ENCODE measurements at places on chromosomes 6 and 20.

- no peak for DNase-seq
Measured at GRCh38 chr6:5510331-5511133, 249.2 kb downstream of the FARS2 start.

GRCh38 chr6:23031986-23032385, 462.6 kb downstream of the HDGFL1 start:
- DNase-seq: no peak

- no peak for DNase-seq
Measured at GRCh38 chr6:56922645-56923044, 32.3 kb upstream of the BEND6 start.

- DNase-seq: no peak
Measured at GRCh38 chr6:11730641-11731040, 48.0 kb downstream of the ADTRP start.

DNA sequence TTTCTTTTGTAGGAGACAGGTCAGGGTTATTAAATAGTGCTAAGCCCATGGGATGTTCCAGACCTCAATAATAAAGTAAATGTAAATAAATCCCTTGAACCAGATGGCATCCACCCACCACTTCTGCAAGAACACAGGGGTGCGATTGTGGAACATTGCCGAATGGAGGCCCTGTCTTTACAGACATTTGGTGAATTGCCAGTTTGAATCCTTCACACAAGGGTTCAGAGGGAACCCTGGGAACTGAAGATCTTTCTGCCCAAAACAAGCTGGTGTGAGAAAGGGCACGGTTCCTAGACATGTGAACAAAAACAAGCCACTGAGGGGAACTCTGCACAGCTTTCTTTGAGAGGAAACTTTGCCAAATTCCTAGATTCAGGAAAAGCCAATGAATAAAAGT, 30.2 kb upstream of the RNF8 start:
- peak; percentile 76 for DNase-seq

DNA sequence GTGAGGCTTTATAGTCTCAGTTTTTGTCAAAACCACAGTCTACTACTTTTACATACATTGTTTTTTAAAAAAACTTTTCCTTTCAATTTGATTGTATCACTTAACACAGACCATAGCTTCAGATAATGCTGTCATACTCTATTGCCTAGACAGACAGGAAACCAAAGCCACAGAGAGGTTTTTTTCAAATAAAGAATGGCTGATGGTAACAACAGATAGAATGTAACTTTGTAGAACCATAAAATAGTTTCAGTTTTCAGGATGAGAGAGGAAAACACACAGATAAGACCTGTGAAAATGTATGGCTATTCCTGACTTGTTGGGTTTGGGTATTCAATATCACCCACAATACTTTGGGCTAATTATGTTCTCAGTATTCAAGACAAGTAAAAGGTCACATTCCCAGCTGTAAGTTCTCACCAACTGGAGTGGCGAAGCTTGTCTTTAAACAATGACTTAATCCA, 94.0 kb downstream of the ADGRG6 start:
- DNase-seq: no peak

- DNase-seq: no peak
Measured at GRCh38 chr6:107670792-107671199, 153.3 kb downstream of the SCML4 start.

DNA sequence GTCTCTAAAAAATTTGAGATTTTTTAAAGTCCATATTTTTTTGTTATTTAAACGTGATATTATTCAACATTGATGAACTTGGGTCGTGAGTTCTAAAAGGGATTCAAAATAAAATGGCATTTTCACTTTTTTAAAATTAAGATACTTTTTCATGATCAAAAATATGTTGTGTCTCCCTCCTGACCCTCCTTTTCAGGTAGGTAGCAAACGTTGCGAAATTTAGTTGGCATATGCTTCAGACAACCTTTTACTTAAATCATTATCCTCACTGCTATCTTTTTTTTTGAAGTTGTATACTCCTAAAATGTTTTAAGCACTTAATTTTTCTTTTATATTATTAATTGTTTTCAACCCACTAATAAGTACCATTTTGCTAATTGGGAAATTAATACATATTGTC, 133.5 kb downstream of the ARHGAP18 start:
- no peak for DNase-seq

- no peak for DNase-seq
Measured at GRCh38 chr20:41510847-41511450, 107.2 kb downstream of the CHD6 start.

GRCh38 chr6:166955121-166955864, 1.1 kb downstream of the RNASET2 start:
- no peak for DNase-seq

GRCh38 chr6:16140607-16141006, 11.7 kb downstream of the MYLIP start:
- DNase-seq: peak; percentile 47

GRCh38 chr6:168683621-168684020, 242.6 kb downstream of the SMOC2 start:
- DNase-seq: peak; percentile 94

DNA sequence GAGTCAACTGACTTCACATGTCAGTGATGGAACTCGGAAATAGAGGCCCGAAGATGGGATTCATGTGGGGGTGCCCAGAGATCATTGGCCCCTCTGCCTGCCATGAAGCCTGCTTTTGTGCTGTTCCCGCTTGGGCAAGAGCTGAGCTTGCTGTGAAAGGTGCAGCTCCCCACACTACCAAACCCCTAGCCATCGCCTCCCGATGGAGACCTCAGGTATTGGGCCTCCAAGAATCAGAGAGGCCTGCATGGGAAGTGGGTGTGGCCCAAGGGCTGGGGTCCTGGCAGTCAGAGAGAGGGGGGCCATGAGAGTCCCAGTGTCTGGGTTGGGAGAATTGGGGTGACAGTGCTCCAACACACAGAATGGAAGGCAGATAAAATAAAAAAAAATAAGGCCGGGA, 160.9 kb downstream of the SOD2 start:
- no peak for DNase-seq

DNA sequence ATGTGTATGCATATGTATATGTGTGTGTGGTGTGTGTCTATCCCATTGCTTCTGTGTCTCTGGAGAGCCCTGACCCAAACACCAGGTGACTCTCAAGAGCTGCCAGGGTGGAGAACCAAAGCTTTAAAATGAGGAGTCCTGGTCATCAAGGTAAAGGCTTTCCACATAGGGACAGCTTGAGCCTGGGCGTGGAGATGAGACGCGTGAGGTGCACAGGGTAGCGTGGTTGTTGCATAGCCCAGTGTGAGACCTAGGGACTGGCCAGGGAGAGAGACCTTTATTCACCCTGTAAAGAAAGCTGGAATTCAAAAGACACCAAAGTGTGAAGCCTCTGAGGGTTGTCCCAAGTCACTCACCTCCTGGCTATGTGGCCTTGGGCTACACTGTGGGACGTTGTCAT, 149.1 kb downstream of the SYCP2 start:
- DNase-seq: no peak

- no peak for DNase-seq
Measured at GRCh38 chr20:3010985-3011723, 32.3 kb upstream of the GNRH2 start.

DNA sequence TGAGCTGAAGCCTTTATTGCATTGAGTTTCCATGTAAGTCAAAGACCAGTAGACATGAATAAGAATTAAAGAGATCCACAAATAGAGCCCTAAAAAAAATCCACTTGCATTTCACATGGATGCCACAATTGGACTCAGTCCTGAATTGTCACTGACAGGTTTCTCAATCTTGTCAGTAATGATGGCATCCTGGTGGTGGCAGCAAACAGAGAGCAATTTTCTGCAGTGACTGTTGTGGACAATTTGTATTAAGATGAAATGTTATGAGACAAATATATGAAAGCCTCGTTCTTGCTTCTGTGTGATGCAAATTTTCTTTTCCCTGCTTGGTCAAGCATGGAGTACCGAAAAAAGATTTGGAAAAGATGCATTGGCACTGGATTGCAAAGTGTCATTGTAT, 278.9 kb downstream of the SAMD5 start:
- no peak for DNase-seq

- peak; percentile 27 for DNase-seq
Measured at GRCh38 chr6:6006428-6007365, at the start of gene NRN1. NRN1 (minus strand) TSS chr6:6006925; CDS start chr6:6006749, 176 bp downstream.

- no peak for DNase-seq
Measured at GRCh38 chr6:98605705-98606104, 228.7 kb upstream of the POU3F2 start.

DNA sequence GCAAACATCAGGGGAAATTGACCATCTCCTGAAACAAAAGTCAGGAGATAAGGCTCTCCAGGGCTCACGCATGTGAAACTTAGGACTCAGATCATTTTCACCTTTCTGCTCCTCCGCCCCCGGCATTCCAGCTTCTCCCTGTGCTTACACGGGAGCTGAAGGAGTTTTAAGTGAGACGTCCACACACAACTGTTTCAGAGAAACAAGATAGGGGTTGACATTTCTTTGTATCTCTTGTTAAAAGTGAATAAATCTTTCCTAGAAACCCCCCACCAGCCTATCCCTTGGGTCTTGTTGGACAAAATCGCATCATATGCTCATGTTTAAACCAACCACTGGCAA, 46.1 kb downstream of the FAM50B start:
- DNase-seq: no peak

DNA sequence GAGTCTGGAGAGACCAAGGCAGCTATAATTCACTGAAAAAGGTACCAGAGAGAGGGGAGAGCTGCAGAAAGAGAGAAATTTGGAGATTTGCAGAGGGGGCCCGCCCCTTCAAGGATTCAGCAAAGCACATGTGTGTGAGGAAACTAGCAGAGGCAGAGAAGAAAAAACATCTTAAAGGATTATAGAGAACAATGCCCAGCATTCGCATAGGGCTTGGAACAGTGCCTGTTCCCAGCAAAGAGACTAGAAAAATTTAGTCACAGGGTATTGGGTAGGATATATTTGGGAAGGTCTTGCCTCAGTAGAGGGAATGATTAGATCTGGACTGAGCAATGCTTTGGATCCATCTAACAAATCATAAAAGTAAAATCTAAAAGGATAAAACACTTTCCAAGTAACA, 44.0 kb downstream of the SRPK1 start:
- no peak for DNase-seq

DNA sequence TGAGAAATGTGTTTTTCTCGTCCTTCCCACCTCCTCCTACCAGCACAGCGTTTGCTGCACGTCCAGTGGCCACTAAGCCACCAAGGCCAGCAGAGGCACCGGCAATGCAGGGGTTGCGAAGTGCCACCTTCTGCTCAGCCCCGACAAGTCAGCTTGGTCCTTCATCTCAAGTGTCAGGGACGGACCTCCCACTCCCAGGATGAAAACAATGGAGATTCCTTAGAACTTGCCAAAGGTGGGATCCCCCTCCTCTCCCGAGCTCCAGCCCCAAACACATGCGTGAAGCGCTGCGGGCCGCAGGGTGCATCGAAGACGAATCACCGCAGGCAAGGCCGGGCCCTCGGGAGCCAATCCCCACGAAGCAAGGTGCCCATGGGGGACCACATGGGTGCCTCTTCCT, 60.8 kb downstream of the WDR27 start:
- DNase-seq: no peak

- DNase-seq: peak; percentile 39
Measured at GRCh38 chr6:26553635-26554446, 15.7 kb downstream of the HMGN4 start.

DNA sequence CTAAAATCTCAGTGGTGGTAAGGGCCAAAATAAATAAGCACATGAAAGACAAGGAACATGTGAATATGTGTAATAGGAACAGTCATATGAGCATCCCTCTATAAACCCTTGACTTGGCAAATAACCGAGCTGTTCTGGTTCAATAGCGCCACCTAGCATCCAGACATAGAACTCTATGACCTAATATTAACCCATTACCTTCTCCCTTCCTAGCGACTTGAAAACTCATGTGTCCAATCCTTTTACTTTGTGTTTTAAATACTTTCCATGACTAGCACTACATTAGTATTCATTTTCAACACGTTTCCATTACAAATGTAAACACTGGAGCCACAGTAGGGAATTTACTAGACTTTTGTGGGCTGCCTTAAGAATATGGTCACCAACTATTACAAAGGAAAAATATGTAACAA, 279.7 kb downstream of the UST start:
- peak; percentile 46 for DNase-seq

- DNase-seq: no peak
Measured at GRCh38 chr6:145373826-145374225, 361.5 kb downstream of the EPM2A start.

DNA sequence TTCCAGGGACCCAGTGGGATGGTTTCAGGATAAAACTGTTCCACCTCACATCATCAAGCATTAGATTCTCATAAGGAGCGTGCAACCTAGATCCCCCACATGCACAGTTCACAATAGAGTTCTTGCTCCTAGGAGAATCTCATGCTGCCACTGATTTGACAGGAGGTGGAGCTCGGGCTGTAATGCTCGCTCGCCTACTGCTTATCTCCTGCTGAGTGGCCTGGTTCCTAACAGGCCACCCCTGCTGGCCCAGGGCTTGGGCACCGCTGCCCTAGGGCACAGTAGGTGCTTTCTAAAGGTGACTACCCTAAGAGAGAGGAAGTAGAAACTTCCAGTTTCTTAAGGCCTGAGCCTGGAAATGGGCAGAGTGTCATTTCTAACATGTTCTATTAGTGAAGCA, 656.9 kb downstream of the PRKN start:
- no peak for DNase-seq

GRCh38 chr6:10408457-10408856, 6.4 kb downstream of the TFAP2A start:
- DNase-seq: no peak
